ENCODE measurements at places on chromosomes 4 and X.

DNA sequence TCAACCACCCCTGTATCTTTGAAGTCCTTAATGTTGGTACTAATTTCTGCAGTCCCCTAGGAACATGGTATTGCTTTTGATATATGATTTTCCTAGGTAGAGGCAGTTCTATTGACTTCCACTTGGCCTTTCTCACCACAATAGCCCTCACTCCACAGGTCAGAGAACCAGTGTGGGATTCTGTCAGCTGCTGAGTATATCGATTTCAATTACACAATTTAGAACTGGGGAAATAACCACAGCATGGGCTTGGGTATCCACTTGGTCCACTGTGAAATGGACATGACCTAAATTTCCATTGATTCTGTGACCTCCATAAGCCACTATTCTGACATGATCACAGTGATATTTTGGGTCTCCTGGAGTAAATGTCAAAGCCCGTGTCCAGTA lies 62.3 kb downstream of the KANTR start:
- DNase-seq, result no peak

- no peak for DNase-seq
Measured at GRCh38 chr4:3021627-3022026, 52.7 kb downstream of the HTT-AS start.

DNA sequence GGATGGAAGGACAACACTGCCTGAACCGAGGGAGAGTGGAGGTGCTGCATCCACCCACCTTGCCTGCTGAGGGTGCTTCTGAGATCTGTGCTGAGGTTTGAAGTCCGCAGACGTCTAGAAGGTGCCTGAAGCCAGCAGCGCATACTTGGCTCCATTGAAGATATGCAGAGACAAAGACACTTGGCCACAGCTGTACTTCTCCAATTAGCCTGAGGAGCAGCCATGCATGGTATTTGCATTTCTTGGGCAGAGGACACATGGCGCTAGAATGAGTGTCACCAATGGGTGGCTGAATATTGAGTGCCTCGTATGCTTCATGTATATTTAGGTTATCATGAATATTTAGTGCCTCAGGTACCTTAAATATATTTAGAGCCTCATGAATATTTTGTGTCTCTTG lies 128.7 kb upstream of the ATP6AP2 start:
- no peak for DNase-seq

DNA sequence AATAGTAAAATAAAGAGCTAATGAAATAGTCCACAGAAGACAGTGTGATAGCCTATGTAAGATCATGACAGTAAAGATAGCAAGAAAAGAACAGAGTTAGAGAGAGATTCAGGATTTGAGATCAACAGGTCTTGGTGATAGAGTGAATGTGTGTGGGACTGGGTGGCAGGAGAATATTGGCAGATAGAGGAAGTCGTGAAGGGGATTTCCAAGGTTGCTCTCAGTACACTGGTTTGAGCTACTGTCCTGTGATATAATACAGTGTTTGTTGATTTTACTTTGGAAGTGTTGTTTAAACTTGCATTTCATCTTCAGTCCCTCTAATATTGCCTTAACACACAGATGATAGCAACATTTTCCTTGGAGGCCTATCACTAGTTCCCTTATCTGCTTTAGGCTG lies 44.1 kb downstream of the DTHD1 start:
- no peak for DNase-seq
